Epithelial cell of esophagus (primary cell): ENCODE measurements at places on chromosomes 13 and 19.

DNA sequence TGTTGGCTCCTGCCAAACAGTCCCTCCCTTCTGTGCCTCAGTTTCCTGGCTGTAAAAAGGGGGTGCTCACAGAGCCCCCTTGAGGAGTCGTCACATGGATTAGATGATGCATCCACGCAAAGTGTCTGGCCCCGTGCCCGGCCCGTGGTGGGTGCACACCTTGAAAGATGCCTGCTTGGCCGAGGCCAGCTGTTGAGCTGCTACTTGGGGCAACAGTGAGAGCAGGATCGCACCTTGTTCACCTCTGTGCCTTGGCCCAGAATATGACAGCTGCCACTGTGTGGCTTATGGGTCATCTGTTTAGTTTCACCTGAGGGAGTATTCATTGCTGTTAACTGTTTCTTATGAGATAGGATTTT, 17.7 kb downstream of the CRTC1 start:
- DNase-seq = no peak

DNA sequence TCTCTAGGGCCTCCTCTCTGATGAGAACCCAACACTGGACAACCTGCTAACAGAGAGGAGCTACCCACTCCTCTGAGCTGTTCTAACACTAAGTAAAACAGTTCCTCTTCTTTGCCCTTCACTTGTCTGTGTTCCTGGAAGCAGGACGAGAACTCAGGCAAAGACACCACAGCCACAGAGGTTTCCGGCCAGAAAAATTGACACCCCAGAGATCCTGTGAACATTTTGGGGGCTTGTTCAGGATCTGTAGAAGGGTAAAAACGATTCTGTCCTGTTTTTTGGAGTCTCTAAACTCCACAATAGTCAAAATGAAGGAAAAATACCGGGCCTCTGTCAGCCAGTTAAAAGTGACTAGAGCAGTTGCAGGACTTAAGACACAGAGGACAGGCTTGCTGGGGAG, 165.9 kb downstream of the B3GLCT start:
- no peak for DNase-seq

- peak; percentile 43 for DNase-seq
Observed at GRCh38 chr19:29666578-29667386, 1.5 kb downstream of the PLEKHF1 start.

DNA sequence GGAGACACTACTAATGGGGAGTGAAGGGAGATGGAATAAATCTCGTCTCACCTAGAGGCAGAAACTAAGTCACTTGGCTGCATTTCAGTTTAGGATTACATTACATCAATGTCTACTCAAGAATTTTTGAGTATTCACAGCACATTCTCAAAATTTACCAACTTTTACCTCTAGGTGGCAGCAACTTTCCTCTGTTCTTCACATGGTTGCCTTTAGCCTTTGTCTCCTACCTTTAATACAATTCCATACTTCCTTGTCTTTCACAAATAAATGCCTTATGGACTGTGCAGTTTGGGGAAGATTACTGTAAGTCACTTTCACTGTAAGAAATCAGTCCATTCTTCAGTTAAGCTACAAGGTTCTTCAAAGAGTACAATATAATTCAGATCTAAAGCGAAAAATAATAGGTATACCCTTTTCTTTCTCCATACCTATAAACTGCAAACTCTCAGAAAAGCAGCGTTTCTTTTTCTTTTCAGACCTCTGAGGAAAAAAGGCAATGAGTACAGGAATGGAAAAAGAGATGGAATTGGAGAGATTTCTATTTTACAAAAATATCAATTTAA, 379.4 kb downstream of the KLF12 start:
- peak; percentile 70 for DNase-seq

DNA sequence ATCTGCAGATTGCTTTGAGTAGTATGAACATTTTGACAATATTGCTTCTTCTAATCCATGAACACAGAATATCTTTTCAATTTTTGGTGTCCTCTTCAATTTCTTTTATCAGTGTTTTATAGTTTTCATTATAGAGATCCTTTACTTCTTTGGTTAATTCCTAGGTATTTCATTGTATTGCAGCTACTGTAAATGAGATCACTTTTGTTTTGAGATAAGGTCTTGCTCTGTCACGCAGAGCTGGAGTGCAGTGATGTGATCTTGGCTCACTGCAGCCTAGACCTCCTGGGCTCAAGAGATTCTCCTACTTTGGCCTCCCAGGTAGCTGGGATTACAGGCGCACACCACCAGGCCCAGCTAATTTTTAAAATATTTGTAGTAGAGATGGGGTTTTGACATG, 9.8 kb downstream of the CYP2A7 start:
- DNase-seq = no peak

DNA sequence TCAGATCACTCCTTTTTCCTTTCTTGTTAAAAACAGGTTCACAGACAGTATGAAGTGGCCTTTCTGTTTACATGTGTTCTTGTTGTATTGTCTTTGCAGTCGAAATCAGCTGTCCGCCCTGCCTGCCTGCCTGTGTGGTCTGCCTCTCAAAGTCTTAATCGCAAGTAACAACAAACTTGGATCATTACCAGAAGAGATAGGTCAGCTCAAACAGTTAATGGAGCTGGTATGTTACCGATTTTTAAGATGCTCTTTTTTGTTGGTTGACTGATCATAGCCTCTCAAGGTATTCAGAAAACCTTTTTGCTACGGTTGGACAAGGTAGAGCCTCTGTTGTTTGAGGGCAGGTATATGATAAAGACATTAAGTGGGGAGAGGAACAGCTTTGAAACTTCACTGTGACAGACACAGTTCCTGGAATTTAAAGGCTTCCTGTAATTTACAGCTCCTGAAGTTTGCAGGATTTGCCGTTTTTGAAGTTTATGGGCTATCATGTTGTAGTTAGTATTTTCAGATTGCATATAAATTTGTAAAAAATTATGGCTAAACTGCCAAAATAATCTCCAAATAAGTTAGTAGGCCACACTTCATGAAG, 116.1 kb downstream of the LRCH1 start:
- DNase-seq = no peak

- peak; percentile 20 for DNase-seq
Observed at GRCh38 chr13:36819739-36820090, 693 bp downstream of the RFXAP start.

DNA sequence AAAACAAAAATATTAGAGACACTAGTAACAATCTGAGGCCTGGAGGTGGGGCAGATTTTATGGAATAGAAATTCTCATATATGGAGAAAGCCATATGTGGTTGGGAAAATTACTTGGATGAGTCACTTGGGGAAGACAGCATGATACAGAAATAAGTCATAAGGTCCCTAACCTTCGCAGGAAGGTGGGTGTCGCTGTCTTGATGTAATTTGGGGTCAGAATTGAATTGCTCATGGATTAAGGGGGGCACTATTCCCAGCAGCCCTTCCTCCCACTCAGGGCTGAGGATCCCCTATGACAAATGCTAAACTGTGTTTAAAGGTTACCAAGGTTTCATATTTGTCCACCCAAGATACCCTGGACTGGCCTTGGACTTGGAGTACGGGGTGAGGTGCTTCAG, 5.0 kb downstream of the RDH8 start:
- peak; percentile 27 for DNase-seq

DNA sequence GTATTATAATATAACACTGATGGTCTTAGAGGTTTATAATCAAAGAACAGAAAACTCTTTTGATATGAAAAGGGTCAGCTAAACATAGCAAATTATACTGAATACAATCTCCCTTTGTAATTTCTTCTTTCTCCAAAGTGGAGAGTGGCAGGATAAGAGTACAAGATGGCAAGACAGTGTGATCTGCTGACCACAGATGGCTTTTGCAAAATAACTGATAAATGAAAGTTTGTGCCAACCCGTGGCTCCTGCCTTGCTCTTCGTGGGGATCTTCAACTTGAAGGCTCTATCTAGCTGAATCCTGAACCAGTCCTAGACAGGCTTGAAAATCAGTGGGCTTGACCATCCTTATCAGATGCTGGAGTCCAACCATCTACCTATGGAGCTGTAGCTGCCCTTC, 185.7 kb downstream of the VWA8 start:
- DNase-seq = no peak

DNA sequence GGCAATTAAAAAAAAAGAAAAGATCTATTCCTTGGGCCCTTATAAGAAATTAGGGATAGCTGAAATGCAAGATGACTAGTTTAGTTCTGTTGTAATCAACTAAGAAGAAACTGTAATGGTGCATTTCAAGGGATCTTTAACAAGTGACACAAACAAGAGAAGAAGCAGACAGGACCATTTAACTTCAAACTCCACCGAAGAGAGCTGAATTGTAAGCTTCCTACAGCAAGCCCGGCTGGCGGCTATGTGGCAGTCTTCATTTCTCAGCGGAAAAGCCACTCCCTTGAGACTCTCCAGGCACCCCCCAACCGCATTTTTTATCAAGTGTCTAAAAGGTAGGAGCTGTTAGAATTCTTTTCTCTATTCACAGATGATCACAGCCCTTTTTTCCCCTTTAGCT, 305.2 kb upstream of the ZNF507 start:
- no peak for DNase-seq

GRCh38 chr19:10214784-10215183, 16.3 kb downstream of the S1PR2 start:
- peak; percentile 83 for DNase-seq

GRCh38 chr13:21148557-21149258, 27.6 kb downstream of the SKA3 start:
- DNase-seq = no peak

GRCh38 chr19:35856546-35857149, at the start of gene KIRREL2:
Gene KIRREL2 (plus strand): TSS chr19:35856911. CDS start chr19:35857120, 209 bp downstream.
- no peak for DNase-seq

- no peak for DNase-seq
Observed at GRCh38 chr13:106796280-106797047, 228.5 kb upstream of the ARGLU1 start.

DNA sequence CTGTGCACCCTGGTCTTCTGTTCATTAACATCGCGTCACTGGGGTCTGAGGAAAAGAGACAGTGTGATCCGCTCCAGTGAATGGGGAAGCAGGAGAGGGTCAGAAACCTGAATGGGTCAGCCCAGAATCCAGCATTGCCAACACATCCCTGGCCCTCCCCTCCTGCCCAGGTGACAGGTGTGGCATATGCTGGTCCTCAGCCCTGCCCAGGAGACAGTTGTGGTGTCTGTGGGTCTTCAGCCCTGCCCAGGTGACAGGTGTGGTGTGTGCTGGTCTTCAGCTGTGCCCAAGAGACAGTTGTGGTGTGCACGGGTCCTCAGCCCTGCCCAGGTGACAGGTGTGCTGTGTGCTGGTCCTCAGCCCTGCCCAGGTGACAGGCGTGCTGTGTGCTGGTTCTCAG, 8.0 kb downstream of the TFDP1 start:
- DNase-seq = no peak

DNA sequence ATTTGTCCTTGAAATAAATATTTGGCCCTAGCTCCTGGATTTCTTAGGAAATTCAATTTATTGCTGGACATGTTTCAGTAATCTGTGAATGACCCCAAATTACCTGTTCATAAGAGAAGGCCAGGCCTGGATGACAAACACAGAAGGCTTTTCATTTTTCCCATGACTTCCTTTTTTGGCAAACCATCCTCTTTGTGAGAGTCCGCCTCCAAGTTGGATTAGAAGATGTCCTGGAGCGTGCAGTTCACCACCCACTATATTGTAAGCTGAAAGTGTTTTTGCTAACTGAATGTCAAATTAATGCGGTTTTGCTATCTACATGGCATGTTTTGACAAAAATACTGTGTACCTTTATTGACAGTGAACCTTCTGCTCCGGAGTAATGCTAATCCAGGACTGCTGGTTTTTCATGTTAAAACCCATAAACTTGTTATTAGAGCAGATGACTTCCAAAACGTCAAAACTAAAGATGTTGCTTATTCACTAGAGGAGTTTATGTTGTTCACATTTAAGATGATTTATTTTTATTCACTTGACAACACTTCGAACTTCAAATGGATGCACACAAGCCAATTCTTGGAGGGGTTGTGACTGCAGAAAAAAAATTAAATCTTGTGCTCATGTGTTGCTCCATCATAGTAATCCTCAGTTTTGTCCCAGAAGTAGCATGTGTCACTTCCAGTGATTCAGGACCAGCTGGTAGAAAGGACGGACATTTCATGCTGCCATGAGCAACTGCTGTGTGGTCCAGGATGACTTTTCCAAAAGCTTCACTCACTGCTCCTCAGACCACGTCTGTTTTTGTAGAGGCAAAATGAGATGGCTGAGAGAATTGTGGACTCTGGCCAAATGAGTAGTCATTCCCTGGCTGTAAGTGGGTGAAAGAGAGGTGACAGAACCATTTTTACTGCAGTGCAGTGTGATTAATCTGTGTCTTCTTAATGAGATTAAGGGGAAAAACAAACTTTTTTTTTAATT, 71.0 kb downstream of the ITGBL1 start:
- peak; percentile 45 for DNase-seq

- no peak for DNase-seq
Observed at GRCh38 chr19:6057651-6058517, 52.4 kb downstream of the RFX2 start.

DNA sequence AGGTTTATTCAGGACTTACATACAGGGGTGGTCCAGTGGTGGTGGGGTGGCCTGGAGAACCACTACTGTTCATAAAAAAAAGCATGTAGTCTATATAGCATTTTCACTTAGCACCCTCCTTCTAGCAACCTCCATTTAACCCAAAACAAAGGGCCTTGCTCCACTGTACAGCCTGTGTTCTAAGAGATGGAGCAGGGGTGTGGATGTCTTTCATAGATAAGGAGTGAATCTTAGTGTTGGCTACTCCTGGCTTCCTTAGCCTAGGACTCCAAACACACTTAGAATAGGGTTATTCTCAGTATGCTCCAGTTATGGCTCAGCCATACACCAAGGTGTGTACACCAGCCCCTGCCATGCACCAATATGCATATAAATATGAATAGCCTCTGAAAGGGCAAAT, 95.2 kb downstream of the ELF1 start:
- DNase-seq = no peak

GRCh38 chr13:27678306-27679040, 56.8 kb downstream of the POLR1D start:
- DNase-seq = peak; percentile 72

GRCh38 chr13:19836472-19836871, 27.0 kb downstream of the ZMYM5 start:
- peak; percentile 20 for DNase-seq

DNA sequence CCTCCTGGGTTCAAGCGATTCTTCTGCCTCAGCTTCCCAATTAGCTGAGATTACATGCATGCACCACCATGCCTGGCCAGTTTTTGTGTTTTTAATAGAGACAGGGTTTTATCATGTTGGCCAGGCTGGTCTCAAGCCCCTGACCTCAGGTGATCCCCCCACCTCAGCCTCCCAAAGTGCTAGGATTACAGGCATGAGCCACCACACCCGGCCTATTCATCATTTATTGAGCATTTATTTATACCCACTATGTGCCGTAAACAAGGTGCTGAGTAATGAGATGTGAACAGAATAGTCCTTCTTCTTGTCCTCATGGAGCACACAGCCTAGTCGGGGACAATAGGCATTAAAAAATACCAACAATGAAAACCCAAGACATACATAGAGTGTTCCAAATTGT, 25.6 kb downstream of the ACTN4 start:
- DNase-seq = no peak

GRCh38 chr13:30355384-30355699, 48.0 kb upstream of the KATNAL1 start:
- DNase-seq = peak; percentile 14
